ENCODE measurements at places on chromosomes 16 and 17. TPM values are rescaled to one million over a fixed set of nuclear protein-coding genes. Genes with fewer than 3 reads are reported as not detected.

The MT1F gene
- 4.3 TPM for total RNA-seq

The IL32 gene
- 1.7 TPM for total RNA-seq

The IRX3 gene
- 2.1 TPM for total RNA-seq

The KRT33B gene
- 59.1 TPM for total RNA-seq

The VAT1L gene
- not detected for total RNA-seq

The LRRC46 gene
- total RNA-seq: 0.07 TPM

The MYH1 gene
- total RNA-seq: not detected

The IL21R gene
- total RNA-seq: not detected

The CIAPIN1 gene
- total RNA-seq: 81.7 TPM

The TOM1L1 gene
- total RNA-seq: 51.3 TPM

The CCL1 gene
- not detected for total RNA-seq

The CDH13 gene
- total RNA-seq: 74.0 TPM

The RASD1 gene
- total RNA-seq: 0.68 TPM

The PLCG2 gene
- total RNA-seq: 10.6 TPM

The SYCE1L gene
- 0.34 TPM for total RNA-seq

The RCVRN gene
- not detected for total RNA-seq

The MYO15B gene
- total RNA-seq: 3.6 TPM

The ABCC12 gene
- total RNA-seq: not detected

The SLC12A3 gene
- total RNA-seq: not detected

The FOXO3B gene
- 3.0 TPM for total RNA-seq

The ABCA3 gene
- 0.64 TPM for total RNA-seq

The TAC4 gene
- not detected for total RNA-seq

The TP53TG3C gene
- not detected for total RNA-seq

The FBXO39 gene
- total RNA-seq: 0.36 TPM

The OMG gene
- total RNA-seq: not detected
